Activated naive CD4-positive, alpha-beta T cell (primary cell): ENCODE measurements at places on chromosomes 1 and 21.

DNA sequence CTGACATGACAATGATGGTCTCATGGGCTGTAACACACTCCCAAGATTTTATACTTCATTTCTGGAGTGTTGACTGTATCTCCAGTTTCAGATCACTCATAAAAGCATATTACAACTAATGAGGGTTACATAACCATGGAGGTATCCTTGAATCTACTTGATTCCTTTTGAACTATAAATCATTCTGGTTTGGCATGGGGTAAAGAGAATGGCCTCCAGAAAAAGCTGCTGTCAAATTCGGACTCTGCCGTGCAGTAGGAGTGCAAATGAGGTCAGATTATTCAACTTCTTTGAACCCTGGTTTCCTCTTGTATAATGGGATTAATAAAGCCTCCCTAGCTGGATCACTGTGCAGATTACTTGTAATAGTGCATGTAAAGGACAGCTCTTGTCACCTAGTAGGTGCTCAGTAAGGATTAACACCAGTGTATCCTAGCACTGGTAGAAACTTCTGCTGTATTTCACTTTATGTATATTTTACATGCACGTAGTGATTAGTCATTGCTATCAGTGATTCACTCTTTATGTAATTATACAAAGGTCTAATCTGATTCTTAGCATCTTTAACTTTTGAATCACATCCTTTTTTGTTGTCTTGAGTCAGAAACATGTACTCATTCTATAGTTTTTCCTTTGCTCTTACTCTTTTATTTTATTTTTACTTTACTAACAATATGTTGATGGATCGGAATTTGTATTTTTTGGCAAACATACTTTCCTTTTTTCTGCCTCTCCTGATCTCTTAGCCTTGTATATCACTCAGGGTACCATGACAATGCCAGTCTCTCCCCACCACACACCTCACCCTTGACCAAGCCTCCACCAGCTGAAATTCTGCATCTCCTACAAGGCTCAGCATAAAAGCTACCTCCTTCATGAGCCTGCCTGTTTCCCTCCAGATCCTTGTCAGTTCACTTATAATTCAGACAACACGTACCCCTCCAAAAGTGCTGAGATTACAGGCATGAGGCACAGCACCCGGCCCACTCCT lies 3.2 kb downstream of the LRRC8C start:
- DNase-seq = no peak

DNA sequence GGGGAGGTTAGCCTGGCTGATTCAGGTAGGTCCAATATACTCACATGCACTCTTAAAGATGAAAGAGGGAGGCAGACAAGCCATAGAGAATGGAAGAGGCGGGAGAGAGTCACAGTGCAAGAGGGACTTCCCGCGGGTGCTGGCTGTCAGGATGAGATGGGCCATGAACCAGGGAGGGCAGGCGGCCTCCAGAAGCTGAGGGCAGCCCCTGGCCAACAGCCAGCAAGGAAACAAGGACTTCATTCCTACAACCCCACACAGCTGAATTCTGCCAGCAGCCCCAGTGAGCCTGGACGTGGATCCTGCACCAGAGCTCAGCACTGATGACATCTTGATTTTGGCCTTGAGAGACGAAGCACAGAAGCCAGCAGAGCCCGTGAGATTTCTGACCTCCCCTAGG lies 15.1 kb upstream of the B3GALT5 start:
- DNase-seq = no peak

GRCh38 chr1:235045921-235046601 lies 82.6 kb downstream of the TOMM20 start:
- DNase-seq = no peak

DNA sequence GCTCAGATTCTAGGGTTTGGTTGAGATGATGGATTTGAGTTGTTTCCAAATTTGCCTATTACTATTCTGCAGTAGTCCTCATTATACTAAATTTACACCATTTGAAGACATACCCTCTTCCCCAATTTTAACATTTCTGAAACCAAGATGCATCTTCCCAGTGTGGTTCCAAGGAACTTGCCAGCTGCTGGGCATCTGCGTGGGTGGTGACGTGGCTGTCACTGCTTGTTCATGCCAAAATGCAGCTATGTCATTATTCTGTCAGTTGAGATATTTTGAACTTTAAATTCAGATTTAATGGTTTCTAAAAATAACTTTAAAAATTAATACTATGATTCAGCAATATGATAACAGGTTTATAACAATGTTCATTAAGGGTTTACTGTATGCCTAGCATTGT lies 1.2 kb downstream of the ZFP69 start:
- DNase-seq = no peak

DNA sequence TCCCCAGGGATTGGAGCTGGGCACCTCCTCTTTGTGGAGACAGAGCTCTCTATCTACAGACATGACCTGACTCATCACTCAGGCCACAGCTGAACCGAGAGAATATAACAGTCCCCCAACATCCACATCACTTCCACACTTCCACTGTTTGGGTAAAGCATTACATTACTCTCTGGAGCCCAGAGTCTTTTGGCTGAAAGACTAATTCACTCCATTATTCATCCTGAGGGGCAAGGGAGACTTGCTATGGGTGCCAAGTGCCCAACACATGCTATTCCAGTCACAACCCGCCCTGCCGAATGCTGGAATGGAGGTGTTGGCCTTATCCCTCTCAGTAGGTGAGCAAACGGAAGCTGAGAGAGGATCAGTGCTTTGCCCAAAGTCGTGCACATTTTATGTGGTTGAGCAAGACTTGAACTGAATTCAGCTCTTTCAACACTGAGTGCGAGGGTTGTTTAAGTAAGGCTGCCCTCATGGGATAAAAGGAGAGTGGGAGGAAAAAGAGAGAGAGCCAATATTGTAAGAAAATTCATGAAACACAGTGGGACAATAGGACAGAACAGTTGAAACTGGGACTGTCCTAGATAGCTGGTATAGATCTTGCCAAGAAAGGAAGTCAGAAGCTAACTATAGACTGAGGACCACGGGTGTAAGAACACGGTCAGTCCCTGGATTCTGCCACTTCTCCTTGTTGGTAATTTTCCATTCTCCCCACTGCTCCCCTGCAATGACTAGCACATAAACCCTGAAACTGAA lies 13.5 kb upstream of the CHI3L1 start:
- no peak for DNase-seq

GRCh38 chr1:221714227-221715152 lies 27.4 kb downstream of the DUSP10 start:
- DNase-seq = no peak

DNA sequence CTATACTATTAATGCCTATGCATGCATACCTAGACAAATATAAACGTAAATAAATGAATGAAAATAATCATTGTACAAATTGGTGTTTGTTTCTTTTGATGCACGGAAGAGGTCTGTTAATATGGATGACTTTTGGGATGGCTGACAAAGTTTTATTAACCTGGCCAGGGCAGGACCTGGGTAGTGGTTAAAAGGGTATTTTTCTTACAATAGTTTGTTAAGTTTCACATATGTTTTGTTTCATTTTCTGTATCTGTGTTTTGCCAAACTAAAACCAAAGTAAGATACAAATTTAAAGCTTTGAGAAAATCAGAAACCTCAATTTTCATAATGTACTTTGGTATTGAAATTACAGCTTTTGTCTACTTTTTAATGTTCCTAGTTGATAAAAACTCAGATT lies 222.7 kb upstream of the OLFM3 start:
- DNase-seq = no peak

DNA sequence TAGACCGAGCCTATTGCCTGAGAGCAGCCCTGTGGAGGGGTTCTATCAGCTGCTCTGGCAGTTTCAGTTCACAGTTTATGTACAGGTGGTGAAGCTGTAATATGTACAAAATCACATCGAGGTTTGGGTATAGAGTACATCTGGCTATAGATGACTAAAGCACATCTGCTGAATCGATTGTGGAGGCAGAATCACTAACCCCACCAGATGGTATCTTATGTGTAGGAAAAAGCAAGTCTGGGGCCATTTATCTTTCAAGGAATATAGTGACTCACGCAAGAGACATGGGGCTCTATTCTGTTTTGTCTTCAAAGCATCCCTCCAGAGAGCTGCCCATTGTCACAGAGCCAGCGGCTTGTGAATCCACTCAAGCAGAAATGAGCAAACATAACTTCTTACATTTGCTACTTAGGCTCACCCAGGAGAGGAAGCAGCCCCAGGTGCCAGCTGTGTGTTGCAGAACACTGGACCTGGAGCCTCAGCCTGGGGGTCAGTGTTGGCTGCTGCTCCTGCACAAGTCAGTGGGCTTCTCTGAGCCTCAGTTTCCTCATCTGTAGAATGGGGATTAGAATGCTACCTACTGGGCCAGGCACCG lies 21.3 kb downstream of the MIIP start:
- no peak for DNase-seq

- DNase-seq = no peak
Measured at GRCh38 chr1:116170721-116171589, 59.8 kb downstream of the MAB21L3 start.

DNA sequence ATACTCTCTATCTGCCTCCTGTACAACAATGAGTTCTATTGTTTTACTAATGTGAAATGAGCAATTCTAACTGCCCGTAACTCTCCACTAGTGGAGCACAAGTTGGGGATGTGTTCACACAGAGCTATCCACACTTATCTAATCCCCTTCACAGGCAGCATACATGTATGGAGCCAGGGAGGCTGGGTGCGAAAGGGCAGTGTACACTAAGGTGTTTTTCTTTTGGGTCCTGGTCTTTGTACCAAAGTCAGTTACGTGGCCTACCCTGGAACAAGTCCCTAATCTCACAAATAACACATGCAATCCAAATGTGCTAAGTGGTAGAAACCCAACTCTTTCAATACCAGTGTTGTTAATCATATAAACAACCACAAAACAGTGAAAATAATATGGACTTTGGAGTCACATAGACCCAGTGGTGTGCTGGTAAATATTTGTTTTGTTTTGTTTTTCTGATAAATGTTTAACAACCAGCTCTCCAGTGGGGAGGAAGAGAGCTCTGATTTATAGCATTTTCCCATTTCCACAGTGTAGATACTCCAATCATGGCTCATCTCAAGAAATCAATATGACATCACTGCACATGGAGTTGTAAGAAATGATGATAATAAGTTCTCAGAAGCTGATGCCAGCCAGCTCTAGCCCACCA lies 319.9 kb upstream of the DUSP10 start:
- DNase-seq = no peak

DNA sequence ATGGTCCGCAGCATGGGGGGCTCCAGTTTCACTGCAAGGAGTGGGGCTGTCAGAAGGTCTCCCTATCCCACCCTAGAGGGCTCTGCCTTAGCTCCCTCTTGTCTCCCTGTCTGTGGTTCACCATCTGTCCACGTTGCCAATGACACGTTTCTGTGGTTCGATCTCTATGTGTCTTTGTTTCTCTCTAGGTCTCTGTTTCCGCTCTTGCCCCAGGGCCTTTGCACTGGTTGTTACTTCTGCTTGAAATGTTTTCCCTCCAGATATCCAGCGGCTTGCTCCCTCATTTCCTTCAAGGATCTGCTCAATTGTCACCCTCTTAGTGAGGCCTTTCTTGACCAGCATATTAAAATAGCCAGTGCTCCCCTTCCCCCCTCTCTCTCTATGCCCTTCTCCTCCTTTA lies 8.5 kb upstream of the MRPS15 start:
- DNase-seq = no peak

DNA sequence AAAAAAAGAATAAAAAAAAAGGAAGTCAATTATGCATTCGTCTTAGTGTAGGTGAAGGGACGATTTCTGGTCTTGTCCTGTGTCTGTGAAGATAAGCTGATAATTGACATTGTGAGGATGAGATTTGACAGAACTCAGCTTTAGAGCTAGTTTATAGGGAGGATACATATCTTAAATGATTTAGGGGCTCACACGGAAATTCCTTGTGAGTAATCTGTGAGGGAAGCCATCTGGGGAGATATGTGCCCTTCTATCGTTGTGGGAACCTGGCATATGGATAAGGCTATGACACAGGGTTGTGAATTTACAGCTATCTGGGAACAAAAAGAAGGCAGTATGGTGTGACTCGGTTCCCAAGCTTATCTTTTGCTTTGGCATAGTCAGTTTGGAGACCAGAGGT lies 71.1 kb downstream of the RABGAP1L start:
- DNase-seq = no peak

DNA sequence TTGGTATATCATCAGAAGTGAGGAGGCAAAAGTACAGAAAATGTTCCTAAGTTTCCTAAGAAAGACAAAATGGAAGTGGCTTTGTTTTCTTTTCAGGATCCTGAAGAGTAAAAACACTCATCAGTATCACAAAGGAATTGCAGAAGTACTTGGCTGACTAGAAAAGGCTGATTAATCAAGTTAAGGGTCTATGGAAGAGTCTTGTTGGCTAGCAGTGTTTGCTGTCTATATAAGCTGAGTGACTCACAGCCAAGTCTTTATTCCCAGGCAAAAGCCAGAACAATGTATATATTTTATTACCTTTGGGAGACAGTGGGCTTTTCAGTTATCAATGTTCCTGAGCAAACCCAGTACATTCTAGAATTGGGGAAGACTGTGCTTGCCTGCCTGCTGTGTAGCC lies 777.0 kb downstream of the PLA2G4A start:
- DNase-seq = no peak

- no peak for DNase-seq
Measured at GRCh38 chr21:20618878-20619277, 379.3 kb upstream of the NCAM2 start.

DNA sequence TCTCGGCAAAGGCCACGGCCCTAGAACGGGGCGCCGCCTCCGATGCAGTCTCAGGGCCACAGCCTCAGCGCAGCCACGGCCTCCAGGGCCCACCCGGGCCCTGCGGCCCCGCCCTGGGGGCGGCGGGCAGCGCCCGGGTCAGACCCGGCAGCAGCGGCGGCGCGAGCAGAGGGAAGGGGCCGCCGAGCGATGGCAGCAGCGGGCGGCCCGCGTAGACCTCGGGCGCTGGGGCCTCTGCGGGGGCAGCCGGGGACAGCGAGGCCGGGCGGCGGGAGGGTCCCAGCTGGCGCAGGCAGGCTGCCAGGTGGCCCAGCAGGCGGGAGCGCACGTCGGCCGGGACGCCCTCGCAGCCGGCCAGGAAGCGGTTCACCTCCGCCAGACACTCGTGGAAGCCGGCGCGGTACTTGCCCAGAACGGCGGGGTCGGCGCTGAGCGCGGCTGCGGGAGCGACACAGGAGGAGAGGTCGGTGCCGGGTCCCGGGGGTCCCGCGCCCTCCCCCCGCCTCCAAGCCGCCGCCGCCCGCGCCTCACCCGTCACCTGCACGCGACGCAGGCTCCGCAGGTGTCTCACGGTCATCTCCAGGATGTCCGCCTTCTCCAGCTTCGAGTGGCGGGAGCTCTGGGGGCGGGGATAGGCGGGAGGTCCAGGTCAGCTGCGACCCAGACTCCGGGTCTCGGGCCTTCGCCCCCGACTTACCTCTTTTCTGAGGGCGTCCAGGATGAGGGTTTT lies 737 bp downstream of the HES4 start:
- no peak for DNase-seq

GRCh38 chr1:150551051-150551783 lies 2.0 kb downstream of the ADAMTSL4 start:
- DNase-seq = peak; percentile 13

DNA sequence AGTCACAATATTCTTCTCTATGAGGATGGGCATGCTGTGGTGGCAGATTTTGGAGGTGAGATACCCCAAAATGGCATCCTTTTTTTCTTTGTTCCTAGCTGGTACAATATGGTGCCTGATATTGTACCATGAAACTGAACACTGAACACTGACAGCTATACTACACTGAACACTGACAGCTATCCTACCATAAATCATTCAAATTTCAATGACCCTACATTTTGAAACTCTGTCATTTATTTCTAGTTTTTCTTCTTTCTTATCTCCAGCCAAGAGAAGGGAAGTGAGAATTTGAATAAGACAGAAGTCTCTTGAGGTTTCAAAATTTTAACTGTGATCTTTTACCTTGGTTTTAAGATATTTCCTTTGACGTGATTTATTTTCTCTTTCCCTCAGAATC lies 76.3 kb downstream of the LRRC53 start:
- no peak for DNase-seq
